ENCODE measurements at places on chromosomes 3 and 15. TPM values are rescaled to one million over a fixed set of nuclear protein-coding genes. Genes with fewer than 3 reads are reported as not detected.

GRCh38 chr3:66179793-66180192 is 41.0 kb upstream of the SLC25A26 start:
- DNase-seq: no peak

DNA sequence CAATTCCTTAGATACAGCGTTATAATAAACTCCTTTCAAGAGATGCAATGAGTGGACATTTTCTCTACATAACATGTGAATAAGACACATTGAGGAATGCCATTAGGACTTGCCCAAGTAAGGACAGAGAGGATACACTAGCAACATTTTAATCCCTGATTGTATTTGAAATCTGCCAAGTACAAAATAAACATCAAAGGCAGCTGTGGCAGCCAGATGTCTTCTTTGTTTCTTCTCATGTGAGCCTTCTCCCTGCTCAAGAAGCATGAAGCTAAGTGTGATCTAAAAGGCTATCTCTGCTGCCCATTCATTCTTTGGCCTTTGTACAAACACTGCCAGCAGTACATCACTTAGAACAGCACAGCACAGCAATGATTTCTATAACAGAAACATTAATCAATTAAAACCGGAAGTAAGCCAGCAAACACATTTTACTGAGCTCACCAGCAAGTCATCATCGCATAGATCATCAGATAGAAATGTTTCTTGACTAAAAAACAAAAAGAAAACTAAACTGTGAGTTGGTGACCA is 364.0 kb downstream of the CNTN6 start:
- DNase-seq: no peak

- no peak for DNase-seq
Measured at GRCh38 chr3:172309741-172310427, 138.4 kb downstream of the GHSR start.

- no peak for DNase-seq
Measured at GRCh38 chr15:65083262-65083701, 6.7 kb downstream of the KBTBD13 start.

PLSCR4 gene
- total RNA-seq: not detected

ZPLD1 gene
- not detected for total RNA-seq

DNA sequence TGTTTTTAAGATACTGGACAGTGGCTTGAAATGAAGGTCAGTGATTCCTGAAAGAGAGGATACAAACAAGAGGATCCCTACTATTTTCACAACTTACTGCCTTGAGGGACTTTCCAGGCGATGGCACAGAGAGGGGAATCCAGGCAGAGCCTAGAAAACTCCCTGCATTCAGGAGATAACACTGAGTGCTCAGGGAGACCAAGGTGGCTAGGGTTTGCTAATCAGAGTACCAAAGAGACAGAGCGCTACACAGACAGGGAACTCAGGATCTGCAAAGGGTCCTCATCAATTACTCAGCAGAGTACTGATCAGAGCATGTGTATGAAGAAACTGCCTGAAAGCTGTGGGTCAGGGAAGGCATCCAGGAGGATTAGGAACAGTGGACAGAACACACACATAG is 11.7 kb upstream of the MRPS22 start:
- DNase-seq: no peak

DNA sequence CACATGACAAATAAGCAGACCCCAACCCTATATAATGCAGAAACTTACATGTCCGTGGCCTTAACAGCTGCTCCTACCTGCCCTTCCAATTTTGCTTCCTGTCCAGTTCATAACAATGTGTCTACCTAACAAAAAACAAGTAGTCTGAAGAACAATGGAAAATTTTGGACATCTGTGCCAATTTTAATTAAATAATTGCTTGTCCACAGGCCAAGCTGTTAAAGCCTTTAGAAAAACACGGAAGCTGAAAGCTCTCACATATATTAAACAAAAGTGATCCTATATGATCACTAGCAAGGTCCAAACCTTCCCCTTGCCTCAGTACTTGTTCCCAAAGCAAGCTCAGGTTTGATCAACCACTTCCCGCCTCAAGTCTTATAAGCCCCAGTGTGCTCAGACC is 37.1 kb downstream of the MAGI1 start:
- DNase-seq: no peak

SQOR gene
- 108 TPM for total RNA-seq

DNA sequence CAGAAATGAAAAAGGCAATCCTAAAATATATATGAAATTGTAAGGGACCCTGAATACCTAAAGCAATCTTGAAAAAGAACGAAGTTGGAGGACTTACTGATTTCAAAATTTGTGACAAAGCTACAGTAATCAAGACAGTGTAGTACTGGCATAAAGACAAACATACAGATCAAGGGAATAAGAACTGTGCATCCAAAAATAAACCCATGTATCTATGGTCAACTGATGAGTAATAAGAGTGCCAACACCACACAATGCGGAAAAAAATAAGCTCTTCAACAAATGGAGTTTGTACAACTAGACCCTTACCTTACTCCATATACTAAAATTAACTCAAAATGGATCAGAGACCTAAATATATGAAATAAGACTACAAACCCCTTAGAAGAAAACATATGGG is 29.6 kb downstream of the GSK3B start:
- DNase-seq: no peak

IL5RA gene
- 0.28 TPM for total RNA-seq

UNC13C gene
- not detected for total RNA-seq

DNA sequence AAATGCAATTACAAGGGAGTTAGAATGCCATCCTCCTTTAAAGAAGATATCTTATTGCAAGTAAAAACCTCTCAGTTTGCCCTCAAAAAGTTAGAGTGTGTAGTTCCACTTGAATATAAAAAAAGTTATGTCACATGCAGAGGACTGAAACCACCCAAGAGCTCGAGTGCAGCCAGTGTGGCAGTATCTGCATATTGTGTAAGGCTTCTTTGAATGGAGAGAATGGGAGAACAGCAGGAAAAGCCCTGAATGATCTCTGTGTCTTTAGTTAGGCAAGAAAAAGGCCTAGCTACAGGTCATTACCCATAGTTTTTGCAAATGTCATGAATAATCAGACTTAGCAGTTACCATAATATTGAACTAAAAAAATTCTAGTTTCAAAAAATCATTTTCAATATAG is 13.9 kb upstream of the TEX9 start:
- DNase-seq: no peak

- DNase-seq: no peak
Measured at GRCh38 chr15:74340150-74340549, 27.3 kb downstream of the CYP11A1 start.

Measured in activated CD4-positive, alpha-beta T cell treated with anti-CD3 and anti-CD28 coated beads for 36 hours (primary cell).